ENCODE measurements at places on chromosomes 16 and 17.
A peak's percentile ranks its signal among the peaks of the same experiment; 100 is the strongest.

GRCh38 chr17:65679165-65679845 lies 117.9 kb upstream of the AXIN2 start:
- no peak for DNase-seq

- no peak for DNase-seq
Measured at GRCh38 chr16:4313563-4314531, 2.0 kb upstream of the GLIS2 start.

DNA sequence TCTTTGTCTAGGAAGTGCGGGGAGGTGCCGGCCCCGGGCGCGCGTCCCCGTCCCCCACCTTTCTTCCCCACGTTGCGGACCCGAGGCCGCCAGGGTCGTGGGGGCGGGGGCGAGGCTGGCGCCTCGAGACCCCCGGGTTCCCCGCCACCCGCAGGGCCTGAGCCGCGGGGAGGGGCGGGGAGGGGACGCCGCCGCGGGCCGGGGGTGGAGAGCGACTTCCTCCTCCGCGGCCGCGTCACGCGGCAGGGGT lies 1.8 kb upstream of the ACTG1 start:
- no peak for DNase-seq

DNA sequence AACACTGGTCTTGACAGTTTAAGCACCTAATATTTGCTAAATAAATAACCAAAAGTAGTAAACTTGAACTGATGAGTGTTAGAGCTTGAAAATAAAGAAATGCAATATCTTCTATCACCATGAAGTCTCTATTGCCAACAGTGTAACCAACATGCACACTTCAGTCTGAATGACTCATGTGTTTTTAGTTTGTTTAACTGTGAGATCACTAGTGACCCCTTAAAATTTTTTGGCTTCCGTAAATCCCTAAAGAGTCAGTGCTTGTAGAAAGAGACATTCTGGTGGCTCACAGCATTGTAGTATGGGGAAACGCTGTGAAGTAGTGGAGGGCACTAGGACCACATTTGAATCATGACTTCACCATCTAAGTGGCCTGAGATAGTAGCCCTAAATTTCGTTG lies 341.1 kb downstream of the PMP22 start:
- DNase-seq = no peak

GRCh38 chr17:4535667-4536258 lies 19.4 kb downstream of the MYBBP1A start:
- DNase-seq = no peak

GRCh38 chr16:88804552-88805339 lies 1.2 kb downstream of the CDT1 start:
- DNase-seq = no peak

DNA sequence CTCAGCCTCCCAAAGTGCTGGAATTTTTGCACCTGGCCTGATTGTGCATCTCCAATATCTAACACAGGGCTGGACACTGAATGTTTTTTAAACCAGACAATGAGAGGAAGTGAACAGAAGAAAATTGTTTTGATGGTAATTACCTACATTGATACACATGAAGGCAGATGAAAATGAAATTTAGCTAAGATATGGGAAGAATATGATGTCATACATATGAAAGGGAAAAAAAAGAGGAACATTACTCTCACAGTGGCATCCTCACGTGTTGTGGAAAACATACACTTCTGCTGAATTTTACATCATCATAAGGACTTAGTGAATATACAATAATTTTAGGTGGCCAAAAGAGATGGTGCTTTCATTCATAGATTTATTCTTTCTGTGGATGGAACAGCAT lies 111.7 kb downstream of the SYCE1L start:
- DNase-seq = no peak

DNA sequence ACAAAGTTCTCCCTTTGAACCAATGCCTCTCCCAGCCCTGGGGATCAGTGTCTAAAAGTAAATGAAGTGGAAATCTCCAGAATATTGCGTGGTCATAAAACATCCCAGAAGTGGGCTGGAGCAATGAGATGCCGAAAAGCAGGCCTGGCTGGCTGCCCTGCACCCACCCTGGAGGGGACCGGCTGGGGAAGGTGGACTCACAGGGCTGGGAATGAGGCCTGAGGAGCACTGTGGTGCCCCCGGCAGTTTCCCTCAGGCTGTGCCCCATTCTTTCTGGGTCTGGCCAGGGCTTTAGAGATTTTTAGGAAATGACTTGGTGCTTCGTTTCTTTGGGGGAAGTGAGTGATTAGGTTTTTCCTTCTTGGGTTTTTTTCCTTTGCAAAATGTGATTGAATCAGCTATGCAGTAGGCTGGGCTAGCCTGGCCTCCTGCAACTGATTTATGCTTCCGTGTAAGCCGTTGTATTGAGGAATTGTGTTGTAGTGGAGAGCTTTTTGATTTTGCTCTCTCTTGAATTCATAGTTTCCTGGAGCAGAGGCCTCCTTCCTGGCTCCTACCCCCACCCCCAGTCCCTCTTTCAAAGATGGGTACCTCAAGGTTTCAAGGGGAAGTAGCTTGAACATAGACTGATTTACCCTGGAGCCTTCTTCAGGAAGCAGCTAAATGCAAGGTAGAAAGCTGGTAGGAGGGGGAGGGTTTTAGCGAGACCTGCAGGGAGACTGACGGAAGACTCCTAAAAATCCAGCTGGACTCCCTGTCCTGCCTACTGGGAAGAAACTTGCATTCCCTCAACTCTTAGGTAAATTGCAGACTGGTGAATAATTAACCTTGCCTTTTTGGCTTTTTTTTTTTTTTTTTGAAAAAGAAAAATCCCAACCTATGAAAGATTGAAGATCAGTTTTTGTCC lies 170.2 kb downstream of the RAB11FIP4 start:
- no peak for DNase-seq

DNA sequence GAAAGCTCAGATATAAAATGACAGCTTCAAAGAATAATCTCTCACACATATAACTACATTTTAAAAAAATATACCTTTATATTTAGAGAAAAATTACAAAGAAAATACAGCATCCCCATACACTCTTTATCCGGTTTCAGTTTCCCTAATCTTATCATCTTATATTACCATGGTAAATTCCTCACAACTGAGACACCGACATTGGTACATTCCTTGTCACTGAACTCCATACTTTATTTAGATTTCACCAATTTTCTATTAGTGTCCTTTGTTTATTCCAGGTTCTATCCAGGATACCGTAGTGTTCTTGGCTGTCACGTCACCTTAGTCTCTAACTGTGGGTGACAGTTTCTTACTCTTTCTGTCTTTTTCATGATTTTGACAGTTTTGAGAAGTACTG lies 22.0 kb upstream of the ABCA10 start:
- no peak for DNase-seq

DNA sequence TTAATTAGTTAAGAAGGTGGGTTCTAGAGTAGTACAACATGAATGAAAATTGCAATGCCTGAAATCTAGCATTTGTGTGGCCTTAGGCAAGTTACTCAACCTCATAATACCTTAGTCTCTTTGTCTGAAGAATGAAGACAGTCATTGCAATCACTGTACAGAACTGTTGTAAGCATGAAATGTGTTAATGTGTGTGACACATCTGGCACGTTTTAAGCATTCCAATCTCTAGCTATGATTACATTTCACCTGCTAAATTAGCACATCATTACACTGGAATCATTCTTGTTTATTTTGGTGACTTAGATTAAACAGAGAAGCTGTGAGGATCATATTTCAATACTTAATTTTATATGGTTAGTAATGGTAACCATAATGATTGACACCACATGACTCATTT lies 629.7 kb upstream of the KIF2B start:
- no peak for DNase-seq

DNA sequence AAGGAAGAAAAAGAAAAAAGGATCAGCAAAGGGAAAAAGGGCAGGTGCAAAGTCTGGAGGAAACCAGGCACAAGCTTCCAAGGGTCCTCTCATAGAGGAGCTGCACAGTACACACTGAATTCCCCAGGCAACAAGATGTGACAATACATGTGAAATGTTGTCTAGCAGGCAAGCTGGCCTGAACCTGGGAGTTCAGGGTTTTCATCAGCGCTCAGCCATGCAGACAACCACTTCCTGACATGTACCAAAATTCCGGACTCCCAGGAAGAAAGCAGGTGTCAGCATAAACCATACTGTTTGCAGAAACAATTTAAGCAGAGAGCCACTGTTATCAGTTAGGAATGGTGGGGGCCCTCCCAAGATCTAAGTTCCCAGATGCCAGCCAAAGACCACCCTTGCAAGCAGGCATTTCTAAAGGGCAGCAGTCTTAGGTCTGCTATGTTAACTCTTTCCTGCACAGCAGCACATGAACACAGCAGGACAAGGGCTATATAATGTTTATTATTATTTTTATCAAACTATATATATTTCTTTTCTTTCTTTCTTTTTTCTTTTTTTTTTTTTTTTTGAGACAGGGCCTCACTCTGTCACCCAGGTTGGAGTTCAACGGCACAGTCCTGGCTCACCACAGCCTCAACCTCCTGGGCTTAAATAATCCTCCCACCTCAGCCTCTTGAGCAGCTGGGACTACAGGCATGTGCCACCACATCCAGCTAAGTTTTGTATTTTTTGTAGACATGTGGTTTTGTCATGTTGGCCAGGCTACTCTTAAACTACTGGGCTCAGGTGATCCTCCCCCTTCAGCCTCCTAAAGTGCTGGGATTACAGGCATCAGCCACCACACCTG lies 10.1 kb downstream of the TK2 start:
- DNase-seq = no peak

DNA sequence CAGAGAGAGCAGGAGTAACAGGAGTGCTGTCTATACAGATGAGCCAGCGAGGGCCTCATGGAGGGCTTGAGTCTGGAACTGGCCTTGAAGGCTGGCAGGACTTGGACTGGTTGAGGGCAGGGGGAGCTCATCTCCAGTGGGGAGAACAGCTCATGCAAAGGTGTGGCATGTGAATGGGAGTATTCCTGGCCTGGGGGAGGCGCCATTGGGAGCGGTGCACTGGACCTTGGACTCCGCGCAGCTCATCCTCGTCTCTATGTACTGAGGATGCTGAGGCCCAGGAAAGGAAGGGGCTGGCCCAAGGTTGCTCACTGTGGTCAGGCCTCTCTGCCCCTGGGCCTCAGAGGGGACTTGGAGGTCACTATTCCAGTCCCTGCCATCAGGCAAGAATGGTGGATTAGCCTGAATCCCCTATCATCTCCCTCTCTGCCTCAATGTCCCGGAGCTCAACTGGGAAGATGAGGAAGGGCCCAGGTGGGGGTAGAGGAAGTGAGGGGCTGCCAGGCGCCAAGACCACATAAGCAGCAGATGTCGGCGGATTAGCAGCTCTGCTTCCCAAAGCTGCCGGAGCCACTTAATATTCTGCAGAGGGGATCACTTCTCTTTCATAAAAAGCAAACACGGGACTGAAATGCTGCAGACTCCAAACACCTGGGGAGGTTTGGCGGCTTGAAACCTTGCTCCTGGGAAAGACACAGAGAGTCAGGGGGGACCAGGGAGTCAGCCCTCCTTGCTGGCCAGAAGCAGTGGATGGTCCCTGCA lies 88.9 kb downstream of the SDK2 start:
- no peak for DNase-seq

- DNase-seq = no peak
Measured at GRCh38 chr16:31869511-31870201, 4.0 kb upstream of the ZNF267 start.

- DNase-seq = no peak
Measured at GRCh38 chr17:45794840-45795239, 10.7 kb downstream of the CRHR1 start.

DNA sequence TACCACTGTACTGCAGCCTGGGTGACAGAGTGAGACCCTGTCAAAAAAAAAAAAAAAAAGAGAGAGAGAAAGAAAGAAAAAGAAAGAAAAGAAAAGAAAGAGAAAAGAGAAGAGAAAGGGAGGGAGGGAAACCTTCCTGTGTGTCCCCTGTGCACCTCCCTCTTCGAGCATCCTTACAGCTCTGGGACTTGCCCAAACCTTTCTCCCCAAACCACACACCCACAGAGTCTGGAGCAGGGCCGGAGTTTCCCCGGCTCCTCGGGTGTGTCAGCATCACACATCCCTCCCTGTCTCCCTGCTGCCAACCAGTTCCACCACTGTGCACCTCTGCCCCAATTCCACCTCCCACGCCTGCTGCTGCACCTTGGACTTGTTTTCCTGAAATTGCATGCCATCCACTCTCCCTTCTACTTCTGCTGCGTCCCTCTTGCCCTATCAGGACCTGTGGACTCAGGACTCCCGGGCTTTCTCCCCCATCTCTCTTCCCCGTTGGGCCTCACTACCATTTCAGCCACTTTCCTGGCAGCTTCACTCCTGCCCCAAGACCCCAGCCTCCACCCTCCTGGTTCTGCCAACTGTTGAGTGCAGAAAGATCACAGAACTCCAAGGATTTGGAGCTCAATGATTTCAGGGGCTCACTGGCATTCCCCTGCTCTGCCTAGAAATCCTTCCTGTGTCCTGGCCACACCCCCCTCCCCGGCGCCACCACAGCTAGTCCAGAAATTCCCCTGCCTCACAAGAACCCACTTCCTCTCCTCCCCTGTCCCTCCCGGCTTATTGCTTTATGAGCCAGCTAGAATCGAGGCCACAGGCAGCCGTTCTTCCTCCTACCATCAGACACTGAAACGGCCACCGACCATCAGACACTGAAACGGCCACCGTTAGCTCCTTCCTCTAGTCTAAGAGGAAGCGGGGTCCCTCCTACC lies 3.7 kb upstream of the CDK3 start:
- DNase-seq = peak; percentile 43

DNA sequence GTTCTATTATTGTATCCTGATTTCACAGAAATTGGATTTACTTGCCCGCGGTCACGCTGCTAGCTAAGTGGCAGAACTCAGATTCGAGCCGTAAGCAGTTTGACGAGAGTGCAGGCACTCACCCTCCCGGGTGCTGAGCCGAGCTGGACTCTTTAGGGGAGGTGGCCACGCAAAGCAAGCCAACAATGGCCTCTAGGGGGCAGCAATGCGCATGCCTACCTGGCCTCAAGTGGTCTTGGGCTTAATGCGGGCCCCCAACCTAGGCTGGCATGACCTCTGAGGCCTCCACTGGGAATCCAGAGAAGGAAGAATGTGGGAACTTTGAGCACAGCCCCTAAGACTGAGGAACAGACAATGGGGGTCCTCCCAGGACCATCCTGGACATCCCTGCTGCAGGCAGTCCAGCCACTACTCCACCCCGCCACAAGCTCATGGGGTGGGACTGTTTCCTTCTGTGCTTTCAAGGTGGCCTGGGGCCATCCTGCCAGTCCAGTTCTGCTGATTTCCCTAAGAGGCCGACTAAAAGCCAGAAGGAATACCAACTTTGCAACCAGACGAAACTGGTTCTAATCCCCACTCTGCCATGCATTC lies 276.5 kb downstream of the XYLT1 start:
- peak; percentile 31 for DNase-seq

GRCh38 chr16:84223456-84223855 lies 16.4 kb downstream of the KCNG4 start:
- no peak for DNase-seq

DNA sequence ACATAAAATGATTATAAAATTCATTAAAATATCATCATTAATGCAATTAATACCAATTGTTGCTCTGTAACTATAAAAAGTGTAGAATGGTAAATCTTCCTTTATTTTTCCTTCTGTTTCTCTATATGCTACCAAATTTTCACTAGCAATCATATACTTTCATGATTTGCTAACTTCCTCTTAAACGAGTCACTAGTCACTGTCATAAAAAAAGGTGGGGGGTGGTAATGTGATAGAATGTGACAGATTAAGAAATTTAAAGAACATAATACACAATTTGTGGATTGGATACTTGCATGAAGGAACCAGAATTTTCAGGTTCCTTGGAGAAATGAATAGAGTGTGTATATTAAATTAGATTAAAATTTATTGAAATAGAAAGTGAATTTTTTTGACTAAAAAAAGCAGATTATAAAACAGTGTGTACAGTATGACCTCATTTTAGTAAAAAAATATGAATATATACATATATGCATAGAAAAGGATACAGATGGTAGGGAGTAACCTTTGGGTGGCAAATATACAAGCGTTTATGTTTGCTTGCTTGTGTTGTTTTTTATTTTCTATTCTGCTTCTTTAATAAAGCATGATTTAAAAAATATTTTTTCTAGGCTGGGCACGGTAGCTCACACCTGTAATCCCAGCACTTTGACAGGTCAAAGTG lies 56.7 kb upstream of the C17orf78 start:
- no peak for DNase-seq
